ENCODE measurements at places on chromosomes 5 and 9.

GRCh38 chr9:89749500-89750116 lies 144.8 kb downstream of the GADD45G start:
- no peak for DNase-seq

- no peak for DNase-seq
Measured at GRCh38 chr9:113370806-113371325, 5.9 kb downstream of the HDHD3 start.

DNA sequence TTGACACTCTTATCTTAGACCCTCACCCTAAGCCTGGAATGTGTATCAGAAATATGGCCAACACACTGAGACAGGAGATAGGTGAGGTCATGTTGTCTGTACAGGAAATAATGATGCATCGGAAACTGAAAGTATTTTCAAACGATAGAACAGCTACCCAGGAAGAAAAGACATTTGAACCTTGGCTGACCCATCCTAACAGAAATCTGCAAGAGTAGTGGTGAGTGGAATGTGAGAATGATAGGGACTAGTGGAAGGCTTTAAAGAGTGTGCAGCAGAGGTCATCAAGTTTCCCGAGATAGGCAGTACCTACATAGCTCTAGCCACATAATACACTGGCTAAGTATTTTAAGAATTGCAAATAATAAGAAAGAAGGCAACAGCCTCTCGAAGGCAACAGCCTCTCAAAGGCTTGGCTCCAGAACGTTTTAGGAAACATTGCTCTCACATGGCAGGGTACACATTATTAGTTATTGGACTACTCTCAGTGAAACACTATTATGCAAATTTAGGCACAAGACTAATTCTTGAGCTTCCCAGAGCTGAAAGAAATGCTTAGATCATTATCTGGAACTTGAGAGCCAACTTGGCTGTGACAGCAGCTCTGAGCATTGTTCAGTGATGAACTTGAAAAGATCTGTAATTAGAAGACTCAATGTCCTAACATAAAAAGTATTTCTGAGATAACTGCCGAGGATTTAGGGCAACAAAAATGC lies 133.1 kb upstream of the FBXL7 start:
- DNase-seq: no peak

- no peak for DNase-seq
Measured at GRCh38 chr5:95100551-95100950, 184.3 kb downstream of the MCTP1 start.

GRCh38 chr5:136656811-136657210 lies 291.5 kb upstream of the TRPC7 start:
- no peak for DNase-seq

DNA sequence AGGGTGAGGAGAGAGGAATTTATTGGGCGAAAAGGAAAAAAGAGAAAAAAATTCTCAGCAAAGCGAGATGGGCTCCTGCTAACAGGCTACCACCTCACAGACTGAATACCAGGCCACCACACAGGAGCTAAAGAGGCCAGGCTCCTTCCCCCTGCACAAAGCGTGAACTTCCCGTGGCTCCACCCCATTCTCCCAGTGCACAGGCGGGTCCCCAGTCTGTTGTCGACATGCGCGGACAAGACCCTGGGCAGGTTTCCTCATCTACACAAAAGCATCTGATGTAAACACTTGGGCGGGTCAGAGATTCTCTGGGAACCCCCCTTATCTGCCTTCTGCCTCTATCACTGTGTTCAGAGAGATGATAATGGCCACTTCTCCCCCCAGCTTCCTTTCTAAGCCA lies 34.2 kb downstream of the IL31RA start:
- DNase-seq: no peak

GRCh38 chr9:3080951-3081350 lies 237.1 kb upstream of the PUM3 start:
- no peak for DNase-seq

DNA sequence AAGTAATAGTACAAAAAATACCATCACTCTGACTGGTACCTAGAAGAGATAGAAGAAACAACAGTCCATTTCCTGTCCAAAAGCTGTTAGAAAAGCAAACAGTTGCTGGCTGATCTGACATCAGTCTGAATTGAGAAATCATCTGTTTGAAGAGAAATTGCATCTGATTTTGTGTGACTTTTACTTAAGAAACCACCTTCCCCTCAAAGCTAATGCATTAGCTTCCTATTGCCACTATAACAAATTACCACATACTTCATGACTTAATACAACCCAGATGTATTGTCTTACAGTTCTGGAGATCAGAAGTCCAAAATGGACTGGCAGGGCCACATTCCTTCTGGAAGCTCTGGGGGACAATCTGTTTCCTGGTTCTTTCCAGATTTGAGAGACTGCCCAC lies 385.9 kb upstream of the TLE4 start:
- DNase-seq: no peak

DNA sequence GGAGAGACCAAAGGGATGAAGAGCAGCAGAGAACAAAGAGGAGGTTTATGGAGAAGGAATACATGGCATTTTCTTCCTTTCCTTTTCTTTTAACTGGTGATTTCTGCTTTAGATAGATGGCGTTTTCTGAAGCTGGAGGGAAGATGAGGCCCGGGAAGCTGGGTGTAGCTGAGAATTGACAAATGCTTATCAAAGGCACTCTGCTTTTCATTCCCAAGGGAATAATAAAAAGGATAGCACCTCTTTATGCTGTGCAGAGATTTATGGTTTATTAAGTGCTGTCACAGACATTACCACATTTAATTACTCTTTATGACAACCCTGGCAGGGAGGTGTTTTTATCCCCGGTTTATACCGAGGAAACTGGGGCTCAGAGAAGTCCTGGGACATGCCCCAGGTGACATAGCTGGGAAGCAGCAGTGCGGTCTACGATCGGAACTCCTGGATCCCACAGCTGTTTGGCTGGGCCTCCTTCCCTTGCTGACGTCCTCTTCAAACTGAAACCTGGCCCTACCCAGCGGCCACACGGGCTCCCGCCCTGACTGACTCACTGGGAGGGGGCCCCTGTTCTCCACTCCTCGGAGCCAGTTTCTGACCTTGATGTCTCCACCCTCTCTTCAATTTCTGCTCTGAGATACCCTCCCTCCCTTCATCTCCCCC lies 8.2 kb upstream of the EPB41L4B start:
- DNase-seq: no peak

DNA sequence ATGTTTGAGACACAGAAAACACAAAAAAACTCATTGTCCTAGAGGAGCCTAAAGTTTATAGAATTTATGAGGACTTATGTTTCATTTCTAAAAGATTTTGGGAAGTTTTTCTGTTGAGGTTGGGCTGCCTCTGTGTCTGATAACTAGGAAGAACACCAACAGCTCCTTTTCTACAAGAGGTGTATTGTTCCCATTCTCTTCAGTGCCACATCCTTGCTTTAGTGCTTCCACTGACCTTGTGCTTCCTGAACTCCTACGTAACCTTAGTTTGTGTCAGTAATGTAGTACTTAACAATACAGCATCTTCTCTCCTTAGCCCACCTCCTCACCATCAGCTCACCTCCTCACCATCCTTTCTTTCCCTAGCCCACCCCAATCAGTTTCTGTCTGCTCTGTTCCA lies 117.3 kb upstream of the TNC start:
- DNase-seq: no peak

GRCh38 chr9:88006511-88007290 lies 32.4 kb upstream of the CDK20 start:
- DNase-seq: no peak

- DNase-seq: no peak
Measured at GRCh38 chr9:73344060-73344459, 192.4 kb downstream of the ANXA1 start.

DNA sequence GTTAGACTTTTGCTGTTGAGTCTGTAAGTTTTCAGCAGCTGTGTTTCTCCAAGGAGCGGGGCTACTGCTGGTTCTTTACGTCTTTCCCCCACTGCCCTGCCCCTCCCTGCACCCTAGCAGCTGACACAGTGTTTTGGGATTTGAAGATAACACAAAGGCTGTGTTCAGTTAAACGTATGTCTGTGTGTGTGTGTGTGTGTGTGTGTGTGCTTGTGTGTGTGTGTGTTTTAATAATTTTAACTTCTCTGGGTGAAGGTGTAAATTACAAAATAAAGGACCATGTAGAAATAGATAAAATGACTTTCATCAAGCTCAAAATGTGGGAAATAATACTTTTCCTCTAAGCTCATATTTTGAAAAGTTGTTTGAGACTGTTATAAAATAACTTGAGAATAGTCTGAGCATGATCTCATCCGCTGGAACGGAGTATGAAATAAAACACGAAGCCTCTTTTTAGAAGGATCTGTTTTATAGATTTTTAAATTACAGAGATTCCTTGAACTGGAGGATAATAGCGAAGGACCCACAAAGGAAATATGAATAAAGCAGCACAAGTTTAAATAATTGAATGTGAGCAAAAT lies 10.9 kb downstream of the ABL1 start:
- DNase-seq: no peak

DNA sequence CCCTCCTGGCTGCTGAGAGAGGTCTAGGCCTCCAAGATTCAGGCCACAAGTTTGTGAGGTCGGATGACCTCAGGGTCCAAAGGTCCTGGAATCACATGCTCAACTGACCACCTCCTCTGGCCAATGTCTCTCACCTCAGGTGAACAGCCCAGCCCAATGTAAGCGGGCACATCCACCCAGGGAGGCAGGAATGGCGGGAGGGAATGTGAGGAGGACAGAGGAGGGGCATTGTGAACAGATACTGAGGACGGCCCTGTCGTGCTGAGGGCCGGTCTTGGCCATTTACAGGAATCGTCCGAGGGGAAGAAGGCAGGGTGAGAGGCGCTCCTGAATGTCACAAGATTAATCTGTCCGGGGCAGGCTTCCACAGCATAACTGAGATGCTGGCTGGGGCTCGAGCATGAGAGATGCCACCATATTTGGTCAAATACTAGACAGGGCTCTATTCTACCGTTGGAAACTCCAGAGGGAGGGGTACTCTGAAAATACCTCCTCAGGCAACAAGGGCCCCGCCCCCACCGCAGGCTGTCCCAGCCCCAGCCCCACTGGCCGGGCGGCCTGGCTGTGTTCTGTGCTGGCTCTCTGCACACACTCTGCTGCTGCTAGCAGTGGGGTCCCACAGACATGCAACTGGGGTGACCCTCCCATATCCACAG lies 1.5 kb upstream of the IL17B start:
- DNase-seq: no peak

- DNase-seq: no peak
Measured at GRCh38 chr5:87399720-87400119, 13.0 kb downstream of the CCNH start.

DNA sequence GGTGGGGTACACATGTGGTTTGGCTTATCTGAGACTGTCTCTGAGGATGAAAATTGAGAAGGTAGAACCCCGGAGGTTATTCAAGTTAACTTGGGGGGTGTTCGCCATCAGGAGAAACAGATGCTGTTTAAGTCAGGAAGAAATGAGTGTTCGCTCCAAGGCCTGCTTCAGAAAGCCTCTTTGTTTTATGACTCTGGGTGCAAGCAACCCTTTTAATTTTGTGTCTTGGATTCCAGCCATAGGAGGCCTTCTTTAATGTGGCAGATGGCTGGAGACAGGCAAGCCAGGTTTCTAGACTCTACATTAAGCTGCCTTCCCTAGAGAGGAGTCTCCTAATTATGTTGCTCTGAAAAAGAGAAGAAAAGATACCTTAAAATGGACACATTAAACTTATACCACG lies 4.2 kb upstream of the SMAD5 start:
- DNase-seq: no peak

- DNase-seq: peak; percentile 84
Measured at GRCh38 chr5:60248901-60249300, 355.4 kb upstream of the PDE4D start.

- no peak for DNase-seq
Measured at GRCh38 chr5:104071887-104072286, 509.3 kb upstream of the NUDT12 start.

DNA sequence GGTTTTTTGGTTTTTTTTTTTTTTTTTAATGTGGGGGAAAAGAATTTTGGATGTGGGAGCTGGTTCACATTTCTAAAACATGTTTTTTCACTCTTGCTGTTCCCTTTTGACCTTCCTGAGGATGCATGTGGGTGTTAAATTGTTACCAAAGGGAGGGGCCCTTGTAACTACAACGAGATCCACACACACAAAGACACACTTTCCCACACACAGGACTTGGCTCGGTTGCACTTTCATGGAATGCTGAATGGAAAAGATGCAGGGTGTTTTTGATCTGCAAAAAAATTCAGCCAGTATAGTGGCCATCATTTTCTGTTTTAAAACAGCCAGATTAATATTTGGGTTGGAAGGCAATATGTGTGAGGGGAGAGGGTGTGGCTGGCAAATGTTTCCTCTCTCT lies 576.9 kb downstream of the EBF1 start:
- DNase-seq: no peak

- DNase-seq: no peak
Measured at GRCh38 chr9:97440160-97440559, 28.3 kb downstream of the TDRD7 start.

- no peak for DNase-seq
Measured at GRCh38 chr5:73673161-73673591, 47.2 kb downstream of the ARHGEF28 start.
